NAMALWA (cell line): ENCODE measurements at places on chromosomes 4 and X.

DNA sequence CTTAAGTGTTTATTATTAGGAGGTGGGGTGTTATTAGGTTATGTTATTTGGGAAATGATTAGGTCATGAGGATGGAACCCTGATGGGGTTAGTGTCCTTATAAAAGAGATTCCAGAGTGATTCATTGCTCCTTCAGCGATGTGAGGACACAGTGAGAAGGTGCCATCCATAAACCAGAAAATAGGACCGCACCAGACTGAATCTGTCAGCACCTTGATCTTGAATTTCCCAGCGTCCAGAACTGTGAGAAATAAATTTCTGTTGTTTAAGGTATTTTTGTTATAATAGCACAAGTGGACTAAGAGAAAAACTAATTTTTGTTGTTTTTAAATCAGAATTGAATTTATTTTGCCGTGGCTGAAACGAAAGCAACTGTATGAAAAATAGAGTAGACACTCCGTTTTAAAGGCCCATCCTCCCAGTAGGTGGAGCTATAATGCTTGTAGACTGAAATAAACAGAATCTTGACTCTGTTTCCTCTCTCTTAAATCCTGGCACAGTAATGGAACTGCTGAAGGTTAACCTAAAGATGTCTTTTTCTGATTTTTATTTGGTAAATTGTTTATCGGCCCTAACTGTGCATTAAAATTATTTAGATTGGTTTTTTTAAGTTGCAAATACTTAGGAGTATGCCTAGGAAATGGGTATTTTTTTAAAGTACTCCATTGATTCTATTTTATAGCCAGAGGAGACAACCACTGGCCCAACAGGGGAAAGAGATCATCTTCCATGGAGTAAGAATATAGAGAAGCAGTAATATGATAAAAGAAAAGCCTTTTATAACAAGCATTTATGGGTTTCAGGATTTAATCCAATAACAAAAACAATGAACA is 133.2 kb upstream of the ADAMTS3 start:
- peak; percentile 68 for DNase-seq

DNA sequence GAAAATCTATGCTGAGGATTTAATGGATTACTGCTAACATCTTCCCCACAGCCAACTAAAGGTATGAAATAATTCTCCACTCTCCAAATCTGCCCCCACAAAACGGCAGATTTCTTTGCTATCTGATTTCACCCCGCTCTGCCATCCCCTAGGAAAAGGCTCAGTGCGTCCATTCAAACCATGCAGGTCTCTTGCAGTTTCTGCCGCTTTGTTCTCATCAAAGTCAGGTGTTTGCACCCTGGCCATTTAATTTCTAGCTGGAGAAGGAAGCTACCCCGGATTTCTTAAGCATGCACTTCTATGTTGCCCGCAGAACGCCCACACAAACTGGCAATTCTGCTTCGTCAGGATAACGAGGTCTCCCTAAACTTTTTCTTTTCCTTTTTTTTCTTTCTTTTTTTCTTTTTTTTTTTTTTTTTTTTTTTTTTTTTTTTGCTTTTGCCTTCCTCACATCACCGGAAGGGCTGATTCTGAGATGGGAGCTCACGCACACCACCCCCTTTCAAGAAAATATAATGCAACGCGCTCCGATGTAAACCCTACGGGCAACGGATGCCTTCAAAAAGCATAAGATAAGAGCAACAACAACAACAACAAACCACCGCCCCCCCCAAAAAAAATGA is 3.3 kb downstream of the NLGN4X start:
- no peak for DNase-seq

DNA sequence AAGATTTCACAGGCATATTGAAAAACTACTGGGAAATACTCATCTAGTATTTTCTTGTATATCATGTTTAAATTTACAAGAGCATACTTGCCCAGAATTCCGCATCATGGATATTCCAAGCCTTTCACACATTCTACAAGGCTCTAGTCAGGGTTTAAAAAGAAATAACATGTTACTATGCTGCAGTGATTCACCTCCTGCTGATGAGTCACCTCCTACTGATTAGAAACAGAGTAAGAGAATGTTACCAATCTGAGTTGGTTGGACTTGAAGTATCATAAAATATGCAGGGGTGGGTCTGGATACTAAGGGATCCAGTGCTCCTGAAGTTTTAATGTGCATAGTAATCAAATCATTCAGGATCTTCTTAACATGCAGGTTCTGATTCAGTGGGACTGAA is 192.0 kb upstream of the ANK2 start:
- no peak for DNase-seq

DNA sequence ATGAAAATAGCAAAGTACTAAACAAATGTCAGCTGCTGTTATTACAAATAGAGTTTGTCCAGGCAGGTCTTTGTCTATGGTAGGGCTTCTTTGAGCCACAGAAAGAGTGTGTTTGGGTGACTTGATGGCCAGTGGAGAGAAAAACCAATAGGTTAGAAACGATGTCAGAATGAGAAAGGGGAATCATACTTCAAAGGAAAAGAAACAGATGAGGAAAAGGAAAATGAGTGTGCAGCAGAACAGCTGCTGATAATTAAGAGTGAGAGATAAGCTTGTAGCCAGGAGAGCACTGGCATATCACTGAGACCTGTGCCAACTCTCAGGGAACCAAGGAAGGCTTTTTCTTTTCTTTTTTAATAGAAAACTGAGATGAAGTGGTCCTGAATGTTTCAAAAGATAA is 257.2 kb downstream of the ARHGAP24 start:
- no peak for DNase-seq

DNA sequence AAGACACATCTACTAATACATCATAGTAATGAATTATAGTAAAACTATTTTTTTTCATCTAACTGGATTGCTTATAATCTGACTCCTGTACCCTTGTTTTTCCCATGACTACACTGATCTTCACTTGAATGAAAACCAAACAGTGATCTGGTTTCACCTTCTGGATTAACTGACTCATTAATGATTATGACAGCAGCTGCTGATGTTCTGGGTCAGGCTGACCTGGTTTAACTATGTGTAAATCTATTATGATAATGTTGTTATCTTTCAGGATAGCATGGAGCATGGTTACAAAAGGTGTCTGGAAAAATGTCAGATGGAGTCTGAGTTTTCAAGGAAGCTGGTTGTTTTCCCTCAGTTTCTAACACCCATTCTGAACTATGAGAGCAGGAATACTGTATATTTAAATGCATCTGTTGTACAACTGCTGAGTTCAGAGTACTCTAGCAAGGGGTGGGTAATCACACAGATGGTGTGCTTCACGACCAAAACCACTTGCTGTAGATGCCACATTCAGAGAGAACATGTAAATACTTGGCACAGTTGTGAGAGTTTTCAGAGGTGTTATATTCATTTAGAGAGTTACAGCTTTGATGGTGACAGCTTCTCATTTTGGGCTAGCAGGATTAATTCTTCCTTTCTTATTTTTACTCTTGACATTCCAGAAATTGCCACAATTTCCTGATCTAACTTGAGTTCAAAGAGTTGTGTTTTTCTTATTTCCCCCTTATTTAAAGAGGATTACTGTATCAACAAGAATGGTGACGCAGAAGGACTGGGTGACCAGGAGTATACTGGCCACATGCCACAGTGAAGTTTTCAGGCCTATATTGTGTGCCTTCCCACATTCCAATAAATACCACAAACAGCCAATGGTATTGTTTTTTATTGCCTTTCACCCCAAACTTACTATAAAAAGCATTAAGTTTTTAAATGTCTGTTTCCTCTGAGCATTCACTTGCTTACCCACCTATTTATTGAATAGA is 249.7 kb upstream of the TET2 start:
- DNase-seq, result no peak

GRCh38 chrX:110265661-110266060 is 52.2 kb downstream of the AMMECR1 start:
- no peak for DNase-seq

- DNase-seq, result no peak
These were observed 81.4 kb upstream of the IGFBP7 start for GRCh38 chr4:57191523-57192034.

DNA sequence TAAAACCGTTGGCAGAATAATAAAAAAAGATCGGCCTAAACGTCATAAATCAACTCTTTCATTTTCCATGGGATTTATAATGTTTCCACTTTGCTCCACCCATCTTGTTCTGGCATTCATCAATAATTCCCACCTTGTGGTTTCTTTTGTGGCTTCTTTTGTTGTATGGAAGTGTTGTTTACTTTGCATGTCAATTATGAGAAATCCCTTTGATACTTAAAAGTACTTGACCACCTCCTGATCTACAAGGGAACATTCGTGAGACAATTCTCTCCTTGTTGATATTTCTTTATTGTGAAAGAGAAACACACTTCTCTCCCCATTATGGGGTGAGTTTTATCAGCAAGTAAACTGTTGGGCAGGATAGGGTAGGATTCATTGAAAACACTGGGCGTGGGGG is 2.8 kb downstream of the AMELX start:
- no peak for DNase-seq

GRCh38 chr4:80566203-80566872 is 230.8 kb downstream of the CFAP299 start:
- DNase-seq, result no peak

DNA sequence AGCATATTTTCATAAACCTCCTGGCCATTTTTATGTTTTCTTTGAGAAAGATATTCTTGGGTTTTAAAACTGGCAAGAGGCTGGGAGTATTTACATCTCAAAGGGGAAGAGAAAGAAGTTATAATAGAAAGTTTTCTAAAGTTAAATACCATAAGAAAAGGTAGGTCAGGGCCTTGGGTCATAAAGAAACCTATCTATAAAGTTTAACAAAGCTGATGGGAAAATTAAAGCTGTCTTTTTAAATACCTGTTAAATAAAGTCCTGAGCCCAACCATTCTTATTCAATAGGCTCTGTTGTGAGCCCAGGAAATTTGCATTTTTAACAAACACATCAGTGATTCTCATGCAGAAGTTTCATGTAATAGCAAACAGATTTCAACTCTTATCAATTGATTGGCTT is 451.8 kb upstream of the INTU start:
- DNase-seq, result no peak

- DNase-seq, result no peak
These were observed 46.5 kb upstream of the RELL1 start for GRCh38 chr4:37732526-37733186.

GRCh38 chrX:103520386-103520785 is 1.1 kb upstream of the RAB40A start:
- no peak for DNase-seq

DNA sequence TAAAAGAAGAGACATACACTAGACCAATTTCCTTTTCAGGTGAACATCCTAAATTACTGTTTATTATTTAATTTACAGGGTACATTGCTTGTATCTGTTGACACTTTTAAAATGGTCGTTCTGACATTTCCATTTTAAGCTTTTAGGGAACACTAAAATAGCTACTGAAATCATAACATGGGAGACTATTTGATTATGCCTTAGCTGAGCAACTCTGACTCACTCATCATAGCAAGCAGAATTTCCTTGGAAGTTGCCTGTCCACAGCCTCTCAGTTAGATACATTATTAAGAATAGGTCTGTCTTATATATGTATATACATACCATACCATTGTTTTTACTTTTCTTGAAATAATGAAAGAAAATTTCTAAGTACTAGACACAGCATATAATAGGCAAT is 22.0 kb downstream of the GUCY1B1 start:
- no peak for DNase-seq

- DNase-seq, result no peak
These were observed 53.1 kb downstream of the OCRL start for GRCh38 chrX:129593137-129593536.

DNA sequence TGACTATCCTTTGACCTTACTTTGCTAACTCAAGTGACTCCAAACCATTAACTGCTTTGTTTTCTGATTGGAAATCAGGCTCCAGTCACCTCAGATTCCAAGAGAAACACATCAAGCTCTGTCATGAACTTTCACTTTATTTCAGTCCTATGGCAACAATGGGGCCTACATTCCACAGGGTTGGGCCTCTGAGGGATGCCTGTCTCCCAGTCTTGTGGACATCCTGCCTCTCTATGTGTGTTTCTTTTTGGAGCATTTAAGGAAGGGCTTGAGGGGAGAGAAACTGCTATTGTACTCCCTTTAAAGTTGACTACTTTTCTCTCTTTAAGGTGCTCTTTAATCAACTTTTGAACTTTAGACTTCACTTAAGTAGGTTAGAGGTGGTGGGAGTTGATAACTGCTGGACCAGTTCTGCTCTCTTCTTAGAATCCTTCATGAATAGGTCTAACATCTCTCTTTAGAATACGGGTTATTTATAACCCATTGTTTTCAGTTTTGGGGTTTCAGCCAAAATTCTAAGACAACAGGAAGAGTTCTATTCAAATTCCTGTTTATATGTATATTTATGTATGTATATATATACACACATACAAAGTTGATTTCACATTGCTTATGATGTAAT is 274.3 kb upstream of the NR3C2 start:
- DNase-seq, result no peak

GRCh38 chr4:116733370-116733769 is 352.0 kb downstream of the TRAM1L1 start:
- no peak for DNase-seq

- DNase-seq, result no peak
These were observed 144.8 kb downstream of the COL25A1 start for GRCh38 chr4:109157696-109158095.

- DNase-seq, result no peak
These were observed 13.8 kb downstream of the PCDH10 start for GRCh38 chr4:133162941-133163340.

GRCh38 chr4:79598214-79598613 is 190.2 kb upstream of the GK2 start:
- no peak for DNase-seq

GRCh38 chr4:87497578-87497977 is 31.6 kb downstream of the SPARCL1 start:
- DNase-seq, result no peak

GRCh38 chrX:17375637-17376430 is 834 bp downstream of the NHS start:
- DNase-seq, result no peak

GRCh38 chrX:455199-455598 is 68.5 kb upstream of the PPP2R3B start:
- DNase-seq, result peak; percentile 15

- DNase-seq, result no peak
These were observed 21.1 kb downstream of the PNMA6E start for GRCh38 chrX:153379971-153380581.

GRCh38 chr4:132530861-132531260 is 618.2 kb upstream of the PCDH10 start:
- peak; percentile 22 for DNase-seq

- no peak for DNase-seq
These were observed 64.8 kb upstream of the HELT start for GRCh38 chr4:184953421-184953945.

GRCh38 chr4:151558496-151559113 is 149.6 kb downstream of the FHIP1A start:
- no peak for DNase-seq
